ENCODE measurements at places on chromosomes 4 and X.

- no peak for DNase-seq
Observed at GRCh38 chr4:76108467-76109181, 34.1 kb downstream of the ART3 start.

- no peak for DNase-seq
Observed at GRCh38 chrX:31543634-31544033, 471.8 kb upstream of the FTHL17 start.

DNA sequence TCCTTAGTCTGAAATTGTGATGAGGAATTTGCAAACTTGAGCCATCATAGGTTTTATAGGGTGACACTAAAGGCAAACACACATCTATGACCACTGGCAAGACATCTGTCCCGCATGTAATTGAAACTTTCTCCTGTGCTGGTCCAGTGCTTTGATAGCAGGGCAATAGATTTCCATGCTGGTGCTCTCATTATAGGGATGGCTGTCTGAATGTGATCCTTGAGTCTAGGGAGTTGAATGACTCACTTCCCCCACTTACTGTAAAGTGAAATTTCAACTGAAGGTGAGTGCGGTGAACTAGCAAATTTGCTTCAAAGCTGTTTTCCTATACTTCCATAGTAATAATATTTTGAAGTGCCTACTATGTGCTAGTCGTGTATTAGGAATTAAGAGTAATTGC lies 1630.0 kb downstream of the STIM2 start:
- DNase-seq, result no peak

DNA sequence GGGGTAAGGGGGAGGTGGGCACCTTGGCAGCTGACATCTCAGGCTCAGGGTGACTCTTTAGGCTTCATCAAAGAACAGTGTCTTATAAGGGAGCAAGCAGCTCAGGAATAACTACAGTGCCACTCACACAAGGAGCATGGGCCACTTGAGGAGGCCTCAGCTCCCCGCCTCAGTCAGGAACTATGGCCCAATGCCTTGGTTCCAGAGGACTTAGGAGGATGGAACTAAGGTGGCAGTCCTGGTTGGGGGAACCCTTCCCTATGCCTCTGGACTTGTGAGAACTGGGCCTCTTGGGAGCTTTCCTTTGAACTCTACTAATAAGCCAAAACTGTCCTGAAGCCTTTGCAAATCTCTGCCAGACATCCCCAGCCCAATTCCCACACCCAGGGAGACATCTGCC lies 160.6 kb downstream of the EFNB1 start:
- DNase-seq, result no peak

DNA sequence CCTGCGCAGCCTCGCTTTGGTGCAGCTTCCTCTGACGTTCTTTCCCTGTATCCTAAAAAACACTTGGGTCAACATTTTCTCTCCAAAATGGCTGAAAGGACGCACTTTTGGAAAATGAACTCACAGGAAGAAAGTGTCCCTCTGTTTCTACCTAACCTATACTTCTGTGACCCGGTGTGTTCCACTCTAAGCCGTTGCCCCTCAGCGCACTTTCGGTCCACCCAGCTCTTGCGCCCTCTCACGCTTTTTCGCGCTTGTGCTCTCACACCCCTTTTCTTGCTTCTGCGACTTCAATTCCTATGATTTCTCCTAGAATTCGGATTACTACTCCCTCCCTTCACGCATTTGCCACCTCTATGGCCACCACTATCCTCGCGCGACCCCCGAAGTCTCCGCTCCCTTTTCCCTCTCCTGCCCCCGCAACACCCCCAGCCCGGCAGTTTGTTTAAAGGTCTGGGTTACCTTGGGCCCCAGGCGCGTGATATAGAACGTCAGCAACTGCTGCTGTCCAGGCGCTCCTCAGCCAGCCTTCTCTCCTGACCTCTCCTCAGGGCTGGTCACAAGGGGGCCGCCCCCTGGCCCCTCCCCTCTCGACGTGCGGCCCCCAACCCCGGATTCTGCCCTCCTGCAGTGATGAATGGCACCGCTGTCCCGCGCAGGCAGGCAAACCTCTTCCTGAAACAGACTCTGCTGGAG lies at the start of gene USP51:
Gene USP51 (minus strand): TSS at position 535 of the 696 bp plus-strand sequence. CDS start 909 bp downstream, outside the sequence.
- no peak for DNase-seq

- DNase-seq, result no peak
Observed at GRCh38 chr4:3802571-3803474, 36.6 kb downstream of the ADRA2C start.

DNA sequence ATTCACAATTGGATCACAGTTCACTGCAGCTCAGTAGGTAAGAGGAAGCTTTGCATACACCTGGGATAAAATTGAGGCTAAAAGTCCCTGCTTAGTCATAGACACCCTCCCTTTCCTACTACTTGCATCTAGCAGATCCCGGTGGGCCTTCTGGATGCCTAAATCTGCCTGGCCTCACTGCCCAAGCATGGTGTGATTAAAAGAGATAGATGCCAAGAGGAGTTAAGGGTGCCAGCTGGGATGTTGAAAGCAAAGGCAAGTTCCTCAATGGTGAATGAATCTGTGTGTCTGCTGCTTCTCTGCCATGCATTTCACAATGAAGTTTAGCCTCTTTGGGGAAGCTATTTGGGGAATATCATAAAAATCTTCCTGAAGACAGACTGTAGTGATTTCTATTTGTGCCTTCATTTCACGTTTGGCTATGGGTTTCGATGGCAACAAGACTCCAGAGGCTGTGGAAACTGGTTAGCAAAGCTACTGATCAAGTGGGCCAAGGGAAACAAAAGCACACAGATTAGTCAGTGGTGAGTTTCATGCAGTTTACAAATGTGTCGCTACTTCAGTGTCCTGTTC lies 534.0 kb downstream of the ANKRD50 start:
- DNase-seq, result no peak
